ENCODE measurements at places on chromosomes 2 and 18.

- DNase-seq: peak; percentile 52
Observed at GRCh38 chr2:105143467-105144151, 97.9 kb upstream of the GPR45 start.

DNA sequence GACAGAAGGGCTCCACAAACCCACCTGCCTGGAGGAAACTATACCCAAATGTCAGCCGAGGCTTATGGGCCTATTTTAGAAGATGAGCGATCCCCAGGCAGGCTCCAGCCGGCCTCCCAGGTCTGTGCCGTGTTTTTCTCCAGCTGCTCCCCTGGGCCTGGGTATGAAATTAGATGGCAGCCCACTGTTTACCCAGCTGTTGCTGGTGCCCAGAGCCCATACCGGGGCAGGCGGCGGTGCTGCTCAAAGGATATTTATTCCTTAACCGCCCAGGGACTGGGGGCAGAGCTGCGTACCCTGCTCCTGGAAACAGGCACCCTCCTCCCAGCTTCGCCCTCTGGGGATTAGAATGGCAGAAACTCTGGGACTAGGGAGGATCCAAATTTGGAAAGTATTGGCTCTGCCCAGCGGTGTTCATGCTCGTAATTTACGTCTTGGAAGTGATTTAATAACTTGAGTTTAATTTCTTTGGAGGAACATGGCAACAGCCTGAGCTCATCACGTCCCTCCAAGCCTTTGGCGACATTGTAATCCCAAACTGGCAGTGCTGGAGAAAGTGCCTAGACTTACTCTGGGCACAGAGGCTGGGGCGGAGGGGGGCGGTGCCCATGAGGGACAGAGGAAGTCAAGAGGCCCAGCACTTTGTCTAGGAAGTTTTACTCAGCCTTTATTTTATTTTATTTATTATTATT is 199.2 kb downstream of the KLHL29 start:
- no peak for DNase-seq

DNA sequence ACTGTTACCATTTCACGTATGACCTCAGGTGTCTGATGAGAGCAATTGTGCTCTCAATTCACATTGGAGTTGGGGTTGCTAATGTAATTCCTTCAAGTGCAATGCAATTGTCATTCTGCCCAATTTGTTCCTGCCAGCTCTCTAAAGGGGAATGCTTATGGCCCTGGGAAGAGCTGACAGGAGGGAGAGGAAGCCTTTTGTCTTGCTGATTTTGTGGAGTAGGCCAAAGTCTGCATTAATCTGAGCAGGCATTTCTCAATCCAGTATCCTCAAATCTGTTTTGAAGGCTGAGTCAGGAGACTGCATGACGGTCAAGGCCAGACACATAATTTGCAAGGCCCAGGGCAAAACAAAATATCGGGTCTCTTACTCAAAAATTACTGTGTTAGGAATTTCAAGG is 326.4 kb upstream of the SPHKAP start:
- no peak for DNase-seq

DNA sequence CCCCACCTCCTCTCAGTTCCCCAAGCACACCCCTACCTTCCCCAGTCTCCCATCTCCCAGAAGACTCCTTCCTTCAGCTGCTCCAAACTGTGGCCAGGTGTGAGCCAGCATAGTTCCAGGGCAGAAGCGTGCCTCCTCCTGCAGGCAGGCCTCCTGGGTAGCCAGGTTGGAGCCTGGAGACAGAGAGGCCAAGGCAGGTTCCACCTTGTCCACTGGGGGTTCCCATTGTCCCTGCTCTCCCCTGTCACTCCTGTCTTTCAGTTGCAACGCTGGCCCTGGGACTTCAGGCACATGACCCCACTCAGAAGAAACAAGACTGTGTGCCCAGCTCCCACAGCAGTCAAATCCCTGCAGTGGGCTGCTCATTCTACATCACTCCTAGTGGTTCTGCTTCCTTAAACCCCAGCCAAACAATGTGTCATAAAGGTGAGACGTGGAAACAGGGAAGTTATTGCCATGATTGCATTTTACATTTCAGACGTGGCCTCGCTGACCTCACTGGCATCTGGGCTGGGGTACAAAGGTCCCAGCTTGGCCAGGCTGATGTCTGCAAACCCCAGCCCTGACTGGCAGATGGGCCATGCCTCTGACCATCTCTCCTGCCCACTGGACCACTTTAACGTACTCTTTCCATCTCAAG is 96.5 kb upstream of the BOD1L2 start:
- no peak for DNase-seq

- DNase-seq: no peak
Observed at GRCh38 chr2:141992695-141993094, 138.1 kb downstream of the LRP1B start.

- no peak for DNase-seq
Observed at GRCh38 chr2:109129921-109130722, 1.1 kb downstream of the SH3RF3 start.

- DNase-seq: no peak
Observed at GRCh38 chr2:122851972-122852531, 1096.6 kb downstream of the TSN start.

DNA sequence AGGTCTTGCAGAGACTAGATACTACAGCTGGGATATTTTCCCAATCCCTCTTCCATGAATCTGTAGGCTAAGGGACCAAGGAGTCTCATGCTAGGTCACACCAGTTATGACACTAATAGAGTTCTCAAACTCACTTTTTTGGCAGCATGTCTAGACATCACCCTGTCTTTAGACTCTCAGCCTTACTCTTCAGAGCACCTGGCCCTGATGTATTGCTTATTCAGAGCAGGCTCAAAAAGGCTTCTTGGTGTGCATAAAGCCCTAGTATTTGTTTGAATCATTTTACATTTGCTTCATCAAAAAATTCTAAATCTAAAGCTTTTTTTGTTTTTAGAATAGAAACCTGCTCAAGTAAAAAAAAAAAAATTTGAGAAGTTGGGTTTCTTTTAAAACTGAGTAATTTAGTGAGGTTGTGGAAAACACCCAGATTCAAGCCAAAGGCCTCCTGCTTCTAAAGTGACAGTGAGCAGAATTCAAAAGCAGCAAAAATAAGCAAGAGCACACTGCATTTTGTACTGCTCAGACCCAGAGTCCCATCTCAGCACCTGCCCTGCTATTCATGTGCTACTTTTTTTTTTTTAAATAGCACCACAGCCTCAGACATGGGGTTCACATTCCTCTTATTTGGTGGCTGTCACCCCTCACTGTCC is 18.0 kb upstream of the DNAH6 start:
- DNase-seq: no peak

- no peak for DNase-seq
Observed at GRCh38 chr2:70513738-70514137, 39.9 kb downstream of the TGFA start.

- no peak for DNase-seq
Observed at GRCh38 chr2:157305723-157306110, 19.9 kb downstream of the ERMN start.

GRCh38 chr2:14420851-14421250 is 211.7 kb upstream of the LRATD1 start:
- no peak for DNase-seq

DNA sequence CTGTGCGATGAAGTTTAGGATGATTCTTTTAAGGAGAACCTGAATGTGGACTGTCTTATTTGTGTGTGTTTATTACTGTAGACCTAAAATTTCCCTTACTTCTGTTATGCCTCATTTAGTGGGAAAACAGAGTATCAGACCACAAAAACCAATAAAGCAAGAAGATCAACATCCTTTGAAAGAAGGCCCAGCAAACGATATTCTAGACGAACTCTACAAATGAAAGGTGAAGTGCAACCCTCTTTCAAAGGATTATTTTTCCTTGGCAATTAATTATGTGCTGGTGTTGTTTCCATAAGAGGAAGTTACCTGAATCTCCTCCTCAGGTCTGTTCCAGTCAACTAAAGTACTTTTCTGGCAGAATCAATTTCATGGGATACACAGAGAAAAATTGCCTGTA is 78.6 kb downstream of the EPB41L5 start:
- no peak for DNase-seq

- DNase-seq: no peak
Observed at GRCh38 chr2:45105050-45105582, 95.9 kb upstream of the SIX2 start.

Measured in GM13976 (cell line).